ENCODE measurements at places on chromosomes 1 and 21.

GRCh38 chr1:110928904-110929303 lies 34.8 kb downstream of the LRIF1 start:
- no peak for DNase-seq

DNA sequence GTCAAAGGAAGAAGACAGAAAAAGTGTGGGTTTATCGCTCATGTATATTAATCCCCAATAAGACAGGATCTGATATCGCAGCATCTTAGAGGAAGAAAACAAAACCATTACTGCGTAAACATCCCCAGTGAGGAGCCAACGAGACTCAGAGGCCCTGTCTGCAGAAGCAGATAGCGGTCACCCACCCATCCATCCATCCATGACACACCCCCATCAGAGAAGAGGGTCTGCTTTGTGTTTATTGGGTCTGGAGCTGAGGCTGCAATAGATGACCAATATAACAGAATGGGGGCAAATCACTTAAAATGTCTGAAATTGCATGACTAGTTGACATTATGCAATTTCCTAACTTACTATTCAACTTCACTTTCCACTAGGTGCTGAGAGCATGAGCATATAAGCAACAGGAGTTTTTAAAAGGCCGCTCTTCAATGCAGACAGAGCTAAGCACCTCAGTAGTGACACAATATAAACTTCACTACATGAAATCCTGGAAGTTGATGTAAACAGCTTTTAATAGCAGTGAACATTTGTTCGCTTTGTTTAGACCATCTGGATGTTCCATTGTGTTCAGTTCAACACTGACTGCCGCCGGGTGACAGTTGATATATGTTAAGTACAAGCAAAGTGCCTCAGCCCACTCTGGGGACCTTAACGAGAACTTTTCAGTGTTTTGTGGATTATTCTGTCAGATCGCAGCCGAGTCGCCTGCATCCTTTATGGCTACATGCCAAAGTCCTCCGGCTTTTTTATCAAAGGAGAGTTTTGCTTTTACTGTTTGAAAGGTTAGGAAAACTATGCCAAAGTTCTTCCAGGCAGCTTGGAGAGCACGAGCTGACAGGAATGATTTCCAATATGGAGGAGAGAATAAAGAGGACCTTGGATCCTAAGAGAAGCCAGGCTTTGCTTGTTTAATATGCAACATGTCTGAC lies 167.5 kb downstream of the ZNF281 start:
- DNase-seq, result no peak

DNA sequence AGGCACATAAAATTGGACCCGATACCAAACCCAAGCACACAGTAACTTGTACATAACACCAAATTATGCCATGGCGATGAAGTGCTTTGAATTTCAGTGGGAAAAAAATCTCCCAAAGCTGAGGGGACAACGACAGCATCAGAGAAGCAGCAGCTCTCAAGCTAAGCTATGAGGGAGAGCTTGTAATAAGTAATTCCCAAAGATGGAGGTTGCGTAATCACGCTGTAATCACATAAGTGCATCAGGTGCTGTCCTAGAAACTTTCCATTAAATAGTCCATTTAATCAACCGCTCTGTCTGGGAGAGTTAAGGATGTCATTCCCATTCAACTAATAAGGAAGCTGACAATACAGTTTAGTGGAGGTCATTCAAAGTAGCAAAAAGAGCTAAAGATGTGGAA lies 37.6 kb upstream of the KRTAP19-8 start:
- DNase-seq, result no peak

DNA sequence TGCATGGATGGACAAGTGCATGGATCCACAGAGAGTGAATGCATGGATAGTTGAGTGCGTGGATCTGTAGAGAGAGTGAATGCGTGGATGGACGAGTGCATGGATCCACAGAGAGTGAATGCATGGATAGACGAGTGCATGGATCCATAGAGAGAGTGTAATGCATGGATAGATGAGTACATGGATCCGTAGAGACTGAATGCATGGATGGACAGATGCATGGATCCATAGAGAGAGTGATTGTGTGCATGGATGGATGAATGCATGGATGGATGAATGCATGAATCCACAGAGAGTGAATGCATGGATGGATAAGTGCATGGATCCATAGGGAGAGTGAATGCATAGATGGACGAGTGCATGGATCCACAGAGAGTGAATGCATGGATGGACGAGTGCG lies 153.8 kb downstream of the PCBP3 start:
- DNase-seq, result no peak
